ENCODE measurements at places on chromosomes 7 and 10. TPM values are rescaled to one million over a fixed set of nuclear protein-coding genes. Genes with fewer than 3 reads are reported as not detected.

DNA sequence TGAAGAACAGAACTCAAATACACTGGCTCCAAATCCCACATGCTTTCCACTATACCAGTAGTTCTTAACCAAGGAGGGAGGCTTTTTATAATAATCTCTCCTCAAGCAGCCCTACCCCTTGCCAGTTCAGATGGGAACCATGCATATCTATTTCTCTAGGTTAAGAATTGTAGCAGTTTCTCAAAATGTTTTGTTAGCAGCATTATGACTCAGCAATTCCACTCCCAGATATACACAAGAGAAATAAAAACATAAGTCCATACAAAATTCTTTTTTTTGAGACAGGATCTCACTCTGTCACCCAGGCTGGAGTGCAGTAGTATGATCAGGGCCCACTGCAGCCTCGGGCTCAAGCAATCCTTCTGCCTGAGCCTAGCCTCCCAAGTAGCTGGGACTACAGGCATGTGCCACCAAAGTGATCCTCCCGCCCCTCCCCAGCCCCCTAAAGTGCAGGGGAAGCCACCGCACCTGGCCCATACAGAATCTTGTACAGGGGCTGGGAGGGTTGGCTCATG is 18.1 kb downstream of the YWHAG start:
- no peak for DNase-seq

DNA sequence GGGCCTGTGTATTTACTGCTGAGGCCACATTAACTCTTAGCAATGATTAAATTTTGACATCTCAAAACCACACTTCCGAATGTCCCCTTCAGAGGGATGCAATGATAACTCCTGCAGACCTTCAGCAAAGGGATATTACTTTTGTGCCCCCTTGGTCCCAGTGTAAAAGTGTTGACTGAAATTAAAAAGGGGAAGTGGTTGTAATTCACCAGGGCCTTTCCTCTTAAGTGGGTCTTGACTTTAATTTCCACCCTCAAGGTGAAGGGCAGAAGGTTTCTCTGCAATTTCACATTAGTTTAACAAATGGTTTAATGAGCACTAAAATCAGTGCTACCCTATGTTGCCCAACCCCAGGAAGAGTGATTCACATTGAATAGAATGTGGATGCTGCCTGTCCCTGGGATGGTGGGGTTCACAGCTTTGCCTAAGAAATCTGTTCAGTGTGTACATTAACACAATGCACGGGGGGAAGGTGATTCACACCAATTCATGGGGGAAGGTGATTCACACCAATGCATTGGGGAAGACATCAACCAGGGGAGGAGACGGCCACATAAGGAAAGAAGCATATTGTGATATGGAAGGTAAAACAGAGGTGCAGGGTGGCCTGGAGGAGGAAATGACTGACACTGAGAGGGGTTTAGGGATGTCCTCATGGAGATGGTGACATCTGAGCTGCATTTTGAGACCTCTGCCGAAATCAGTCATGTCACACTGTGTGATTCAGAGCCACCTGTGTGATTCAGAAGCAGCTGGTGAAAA is 19.4 kb upstream of the TNS3 start:
- no peak for DNase-seq

The FOXI2 gene
- not detected for total RNA-seq

DNA sequence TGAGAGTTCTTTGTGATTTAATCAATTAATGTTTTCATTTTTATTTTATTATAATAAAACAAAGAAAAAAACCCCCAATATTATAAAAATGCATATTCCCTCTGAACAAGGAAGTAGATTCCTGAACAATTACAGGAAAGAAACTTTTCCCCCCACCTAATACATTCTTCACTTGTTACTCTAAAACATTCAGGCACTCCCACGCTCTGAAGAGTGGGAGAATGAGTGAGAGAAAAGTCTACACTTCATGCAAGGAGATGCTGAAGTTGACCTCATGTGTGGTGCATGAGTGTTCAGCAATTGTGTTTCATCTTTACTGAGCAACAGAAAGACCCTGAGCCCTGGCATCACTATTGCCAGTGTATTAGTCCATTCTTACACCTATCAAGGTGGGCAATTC is 244.2 kb upstream of the IGFBP3 start:
- no peak for DNase-seq

Measured in glomerular endothelial cell (primary cell).